Vagina (tissue), 2 donors: ENCODE measurements at places on chromosomes 7 and 10. TPM values are rescaled to one million over a fixed set of nuclear protein-coding genes. Genes with fewer than 3 reads are reported as not detected.

The CYP2C19 gene
- 6.1 TPM for total RNA-seq

The AGFG2 gene
- total RNA-seq, result 37.6 TPM

The PSMG3 gene
- total RNA-seq, result 49.6 TPM

The PIK3CG gene
- total RNA-seq, result 4.4 TPM

The RAMP3 gene
- 50.1 TPM for total RNA-seq

The AZGP1 gene
- total RNA-seq, result 2.7 TPM

The RBM20 gene
- total RNA-seq, result 5.2 TPM

The C10orf62 gene
- not detected for total RNA-seq

The CPEB3 gene
- total RNA-seq, result 8.8 TPM

The XRCC2 gene
- total RNA-seq, result 1.7 TPM

The PTPN20 gene
- 1.5 TPM for total RNA-seq

The TACR2 gene
- total RNA-seq, result 6.1 TPM

The CTTNBP2 gene
- total RNA-seq, result 25.0 TPM
